NCI-H1048 (cell line): ENCODE measurements at places on chromosomes 6 and 20.

DNA sequence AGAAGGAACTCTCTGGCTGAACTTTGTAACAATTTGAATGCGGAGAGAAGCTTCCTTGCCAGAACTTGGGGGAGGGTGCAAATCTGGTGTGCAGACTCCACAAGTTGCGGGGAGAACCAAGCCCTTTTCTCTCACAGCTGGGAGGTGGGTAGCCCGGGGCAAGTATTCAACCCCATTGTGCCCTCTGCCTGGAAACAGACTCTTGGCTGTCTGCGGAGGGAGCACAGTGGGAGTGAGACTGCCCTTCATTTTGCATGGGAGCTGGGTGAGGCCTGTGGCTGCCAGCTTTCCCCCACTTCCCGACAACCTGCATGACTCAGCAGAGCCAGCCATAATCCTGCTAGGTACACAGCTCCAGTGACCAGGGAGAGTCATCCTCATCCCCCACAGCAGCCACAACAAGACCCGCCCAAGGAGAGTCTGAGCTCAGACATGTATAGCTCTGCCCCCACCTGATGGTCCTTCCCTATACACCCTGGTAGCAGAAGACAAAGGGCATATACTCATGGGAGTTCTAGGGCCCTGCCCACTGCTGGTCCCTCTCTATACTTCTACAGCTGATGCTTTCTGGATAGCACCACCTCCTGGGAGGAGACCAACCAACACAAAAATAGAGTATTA, 29.4 kb upstream of the TPD52L1 start:
- no peak for DNase-seq

- DNase-seq = no peak
These were observed 2.8 kb upstream of the TSPYL4 start for GRCh38 chr6:116256694-116257093.

GRCh38 chr6:147933224-147933623, 409.4 kb upstream of the SASH1 start:
- DNase-seq = no peak

- no peak for DNase-seq
These were observed 62.9 kb downstream of the SCAND1 start for GRCh38 chr20:35891375-35891774.

DNA sequence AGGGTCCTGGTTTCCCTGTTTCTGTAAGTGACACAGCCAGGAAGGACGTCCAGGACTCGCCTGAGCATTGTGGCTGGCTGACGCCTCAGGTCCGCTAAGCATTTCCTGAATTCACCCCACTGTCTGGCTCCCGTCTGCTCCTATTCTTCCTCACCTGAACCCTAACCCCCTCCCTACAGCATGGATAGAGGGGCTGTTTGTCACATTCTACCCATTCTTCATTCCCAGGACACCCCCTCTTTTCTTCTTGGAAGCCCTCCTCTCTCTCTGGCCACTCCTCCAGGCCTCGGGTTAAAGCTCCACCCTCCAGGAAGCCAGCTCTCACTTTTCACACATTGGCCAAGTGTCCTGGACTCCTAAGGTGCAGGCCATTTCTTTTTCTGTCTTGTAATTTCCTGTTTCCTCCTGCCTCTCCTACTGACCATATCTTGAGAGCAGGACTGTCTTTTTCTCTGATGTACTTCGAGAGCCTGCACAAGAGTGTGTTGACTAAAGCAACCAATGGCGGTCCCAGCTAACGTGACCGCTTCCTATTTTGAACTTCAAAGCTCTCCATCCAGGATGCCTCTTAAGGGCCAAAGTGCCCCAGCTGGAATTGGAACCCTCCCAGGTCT, 24.2 kb upstream of the MYMX start:
- no peak for DNase-seq

- no peak for DNase-seq
These were observed 58.3 kb upstream of the GNRH2 start for GRCh38 chr20:2984956-2985661.

- DNase-seq = no peak
These were observed 31.3 kb downstream of the MBOAT1 start for GRCh38 chr6:20180935-20181334.

DNA sequence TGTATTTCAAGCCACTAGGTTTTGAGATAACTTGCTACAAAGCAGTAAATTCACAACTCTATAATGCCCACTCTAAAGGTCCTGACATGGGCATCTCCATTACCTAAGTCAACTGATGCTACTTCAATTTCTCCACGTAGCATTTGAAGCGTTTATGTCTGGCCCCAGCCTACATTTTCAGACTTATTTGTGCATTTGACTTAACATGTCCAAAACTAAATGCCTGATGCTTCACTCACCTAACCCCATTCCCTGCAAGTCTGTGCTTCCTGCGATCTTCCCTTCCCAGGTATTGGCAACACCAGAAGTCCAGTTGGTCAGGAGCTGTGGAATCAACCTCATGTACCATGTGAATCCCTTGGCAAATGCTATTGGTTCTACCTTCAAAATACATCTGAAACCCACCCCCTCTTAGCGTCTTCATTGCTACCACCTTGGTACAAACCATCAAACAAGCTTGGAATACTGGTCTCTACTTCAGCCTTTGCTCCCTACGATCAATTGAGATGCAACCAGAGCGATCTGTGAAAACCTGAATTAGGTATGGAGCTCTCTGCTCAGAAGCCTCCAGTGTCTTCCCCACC, 12.8 kb upstream of the ZNFX1 start:
- no peak for DNase-seq

DNA sequence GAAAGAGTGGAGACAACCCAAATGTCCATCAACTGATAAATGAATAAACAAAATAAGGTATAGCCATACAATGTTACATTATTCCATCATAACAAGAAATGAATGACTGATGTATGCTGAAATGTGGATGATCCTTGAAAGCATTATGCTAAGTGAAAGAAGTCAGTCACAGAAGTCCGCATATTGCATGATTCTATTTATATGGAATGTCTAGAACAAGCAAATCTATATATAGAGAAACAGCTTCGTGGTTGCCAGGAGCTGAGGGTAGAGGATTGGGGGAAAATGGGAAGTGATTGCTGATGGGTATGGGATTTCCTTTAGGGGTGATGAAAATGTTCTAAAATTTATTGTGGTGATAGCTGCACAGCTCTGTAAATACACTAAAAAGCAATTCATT, 196.8 kb downstream of the ATXN1 start:
- no peak for DNase-seq

DNA sequence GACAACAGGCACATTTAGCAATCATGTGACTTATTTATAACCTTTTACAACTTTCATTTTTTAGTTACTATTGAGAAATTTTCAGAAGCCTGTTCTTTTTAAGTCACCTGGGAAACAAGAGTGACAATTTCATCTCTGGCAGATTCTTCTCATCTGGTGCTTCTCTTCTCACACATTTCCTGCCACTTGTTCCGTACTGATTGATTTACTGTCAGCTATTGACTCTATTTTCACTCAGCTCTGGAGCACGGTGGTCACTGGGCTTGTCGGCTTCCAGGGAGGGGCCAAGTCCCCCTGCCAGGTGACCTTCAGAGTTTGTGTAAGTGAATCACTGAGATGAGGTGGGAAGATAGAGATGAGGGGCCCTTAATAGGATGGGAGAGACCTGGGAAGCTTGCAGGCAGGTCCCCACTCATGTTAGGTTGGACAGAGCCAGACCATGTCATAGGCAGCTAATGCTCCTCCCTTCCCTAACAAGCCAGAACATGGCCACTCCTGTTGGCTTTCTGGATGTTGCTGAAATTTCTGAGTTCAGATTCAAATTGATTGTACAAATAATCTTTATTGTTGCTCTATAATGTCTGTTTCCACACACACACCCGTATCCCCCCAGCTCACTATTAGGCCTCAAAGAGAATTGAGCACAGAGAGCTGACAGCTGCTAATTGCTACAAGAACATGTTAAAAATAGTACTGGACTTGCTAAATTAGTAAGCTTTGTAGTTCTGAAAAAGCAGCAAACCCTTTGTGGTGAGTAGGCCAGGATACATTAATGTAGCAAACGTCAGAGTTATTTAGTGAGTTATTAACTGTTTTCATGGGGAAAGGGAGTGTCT, 13.3 kb downstream of the DUSP22 start:
- DNase-seq = no peak

GRCh38 chr6:125415913-125416312, 114.1 kb upstream of the HDDC2 start:
- no peak for DNase-seq

DNA sequence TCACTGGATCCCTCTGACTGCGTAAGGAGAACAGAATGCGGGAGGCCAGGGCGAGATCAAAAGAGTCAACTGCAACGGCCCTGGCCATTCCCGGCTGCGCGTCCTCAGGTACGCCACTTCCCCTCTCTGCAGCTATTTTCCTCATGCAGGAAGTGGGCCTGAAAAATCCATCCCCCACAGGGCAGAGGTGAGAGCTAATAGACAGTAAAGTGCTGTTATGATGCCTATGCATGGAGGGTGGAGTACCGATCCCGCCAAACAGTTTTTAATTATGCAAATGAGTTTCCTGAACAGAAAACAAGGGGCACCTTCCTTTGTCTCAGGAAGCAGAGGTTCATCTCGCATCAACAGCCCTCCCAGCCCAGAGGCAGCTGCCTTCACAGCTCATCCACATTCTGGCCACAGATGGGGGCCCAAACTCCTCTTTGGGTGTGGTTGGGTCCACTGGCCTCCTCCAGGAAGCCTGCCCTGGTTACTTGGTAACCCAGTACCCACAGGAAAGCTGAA, 9.3 kb downstream of the PREX1 start:
- DNase-seq = no peak

DNA sequence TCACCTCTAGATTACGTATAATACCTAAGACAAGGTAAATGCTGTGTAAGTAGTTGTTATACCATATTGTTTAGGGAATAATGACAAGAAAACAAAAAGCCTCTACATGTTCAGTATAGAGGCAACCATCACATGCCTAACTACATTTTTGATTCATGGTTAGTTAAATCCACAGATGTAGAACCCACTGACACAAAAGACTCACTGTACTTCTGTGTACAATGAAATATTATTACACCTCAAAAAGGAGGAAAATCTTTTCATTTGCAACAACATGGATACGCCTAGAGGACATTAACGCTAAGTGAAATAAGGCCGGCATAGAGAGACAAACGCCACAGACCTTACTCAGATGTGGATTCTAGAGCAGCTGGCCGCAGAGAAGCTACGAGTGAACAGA, 50.5 kb downstream of the NINL start:
- no peak for DNase-seq

DNA sequence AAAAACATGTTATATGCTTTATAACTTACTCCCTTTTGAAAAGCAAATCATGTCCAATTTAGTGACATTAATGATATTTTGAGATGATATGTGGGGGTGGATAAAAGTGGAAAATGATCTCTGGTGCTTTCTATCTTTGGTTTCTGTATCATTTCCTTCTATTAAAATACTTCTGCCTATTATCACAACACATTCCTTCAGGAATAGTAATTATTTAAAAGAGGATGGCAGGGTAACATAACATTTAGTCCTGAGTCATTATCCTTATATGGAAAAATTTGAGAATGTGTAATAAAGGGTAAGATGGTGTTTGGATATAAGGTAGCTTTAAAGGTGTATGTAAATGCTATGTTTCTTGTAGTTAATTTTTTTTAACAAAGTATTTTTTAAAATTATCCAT, 657.7 kb downstream of the PHF3 start:
- DNase-seq = no peak

GRCh38 chr6:30689985-30690384, 799 bp downstream of the NRM start:
- no peak for DNase-seq

DNA sequence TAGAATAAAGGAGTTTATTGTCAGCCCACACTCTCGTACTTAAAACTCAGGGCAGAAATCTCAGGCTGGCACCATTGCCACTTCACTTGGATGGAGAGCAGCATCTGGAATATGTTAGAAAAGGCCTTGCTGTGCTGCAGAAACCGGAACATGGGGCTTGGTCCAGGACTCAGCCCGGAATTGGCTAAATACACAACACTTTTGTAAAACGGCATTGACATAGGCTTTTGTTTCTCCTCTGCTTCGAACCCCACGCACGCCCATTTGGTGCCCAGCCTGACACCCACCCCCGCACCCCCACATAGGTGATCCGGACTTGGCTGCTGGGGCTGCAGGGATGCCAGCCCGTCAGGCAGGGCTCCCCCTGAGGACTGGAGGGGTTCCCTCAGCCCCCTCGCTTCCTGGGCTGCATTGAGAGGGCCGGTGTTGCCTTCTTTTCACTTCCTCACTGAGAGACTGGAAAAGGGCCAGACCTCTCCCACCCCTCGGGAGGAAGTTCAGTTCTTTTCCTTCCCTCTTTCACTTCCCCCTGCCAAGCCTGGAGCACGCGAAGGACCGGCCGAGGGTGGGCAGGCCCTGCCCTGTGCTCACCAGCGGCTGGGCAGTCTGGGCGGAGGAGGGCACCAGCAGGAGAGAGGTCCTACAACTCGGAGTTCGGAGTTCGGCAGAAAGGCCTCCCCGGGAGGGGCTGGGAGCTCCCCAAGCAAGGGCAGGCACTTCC, 17.9 kb upstream of the CST3 start:
- no peak for DNase-seq

DNA sequence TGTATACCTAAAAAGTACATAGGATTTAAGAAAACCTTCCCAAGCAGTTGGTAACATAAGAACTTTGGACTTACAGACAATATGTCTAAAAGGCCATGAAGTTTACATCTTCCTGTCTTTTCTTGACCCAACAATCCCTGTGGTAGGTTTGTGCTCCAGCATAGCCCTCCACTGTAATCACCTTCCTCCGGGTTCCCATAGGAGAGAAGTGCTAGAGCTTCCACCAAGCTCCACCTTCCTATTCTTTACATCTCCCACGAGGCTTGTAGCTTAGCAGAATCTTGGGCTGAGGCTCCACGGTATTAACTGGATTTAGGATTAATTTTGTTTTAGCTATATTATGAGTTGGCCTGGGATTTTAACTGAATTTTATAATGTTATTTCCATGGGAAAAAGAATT, 23.3 kb downstream of the ADGRG6 start:
- DNase-seq = no peak

GRCh38 chr6:83781506-83781905, 71.7 kb upstream of the RIPPLY2 start:
- DNase-seq = no peak

GRCh38 chr20:58447511-58448391, 58.7 kb downstream of the VAPB start:
- no peak for DNase-seq
